Osteocyte (in vitro differentiated cells): ENCODE measurements at places on chromosomes 16 and 17. TPM values are rescaled to one million over a fixed set of nuclear protein-coding genes. Genes with fewer than 3 reads are reported as not detected.

DNA sequence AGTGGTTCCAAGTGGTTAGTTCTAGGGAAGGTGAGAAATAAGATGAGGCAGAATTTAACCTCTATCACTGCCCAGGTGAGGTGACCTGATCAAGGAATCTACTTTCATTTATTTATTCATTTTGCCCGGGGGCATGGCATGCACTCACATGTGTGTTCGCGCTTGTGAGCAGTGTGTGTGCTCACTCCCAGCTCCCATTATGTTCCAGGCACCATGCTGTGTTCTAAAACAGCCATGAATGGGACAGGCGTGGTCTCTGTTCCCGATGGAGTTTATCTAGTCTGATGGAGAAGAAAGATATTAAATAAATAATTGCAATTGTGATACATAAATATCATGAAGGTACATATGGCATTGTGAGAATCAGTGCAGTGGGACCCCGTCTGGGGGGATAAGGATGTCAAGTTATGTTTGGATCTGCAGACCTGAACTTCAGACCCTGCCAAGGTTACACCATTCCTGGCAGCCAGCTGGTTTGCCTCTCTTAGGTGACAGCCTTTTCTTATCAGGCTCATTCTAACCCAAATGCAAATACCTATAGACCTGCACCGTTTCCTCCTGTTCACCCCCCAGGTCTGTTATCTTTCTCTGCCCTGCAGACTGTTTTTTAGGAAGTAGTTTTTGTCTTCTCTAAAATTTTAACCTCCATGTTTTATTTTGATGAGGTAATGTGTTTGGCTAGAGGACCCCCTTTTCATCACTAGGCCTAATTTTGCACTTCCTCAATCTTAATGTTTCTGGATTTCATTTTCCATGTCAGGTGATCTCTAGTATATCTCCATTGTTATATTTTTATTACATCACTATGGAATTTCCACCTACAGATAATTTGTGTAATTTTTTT lies 11.8 kb downstream of the CYB5B start:
- no peak overlapping the region for H3K27ac ChIP-seq
- no peaks in the 10 kb centered on the region for H3K27me3 ChIP-seq
- H3K4me3 ChIP-seq: no peak overlapping the region
- peaks cover 10% of the 10 kb centered on the region for H3K4me1 ChIP-seq
- no peak for DNase-seq
- peaks cover 25% of the 10 kb centered on the region for H3K36me3 ChIP-seq

GRCh38 chr17:6070913-6071511 lies 833 bp downstream of the WSCD1 start:
- no peaks in the 10 kb centered on the region for H3K36me3 ChIP-seq
- no peak for DNase-seq
- H3K27me3 ChIP-seq: peaks cover 21% of the 10 kb centered on the region
- peak overlapping the region; percentile 69 for H3K4me3 ChIP-seq

DNA sequence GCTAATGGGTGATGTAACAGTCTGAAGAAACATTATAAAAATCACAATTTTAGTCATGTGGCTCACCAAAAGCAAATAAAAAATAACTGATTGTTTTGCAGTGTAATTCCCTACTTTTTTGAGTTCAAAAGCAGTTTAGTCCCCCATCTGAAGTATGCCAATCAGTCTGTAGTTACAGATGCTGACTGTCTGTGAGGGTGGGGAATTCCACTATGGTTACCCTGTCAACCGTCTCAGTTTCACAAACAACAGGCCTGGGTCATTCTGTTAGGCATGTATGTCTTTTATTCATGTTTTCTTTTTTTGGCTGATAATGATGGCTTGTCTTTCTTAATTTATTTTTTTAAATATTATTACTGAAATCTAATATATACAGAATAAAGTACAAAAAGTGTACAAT lies 69.3 kb downstream of the STXBP4 start:
- no peak overlapping the region for H3K4me3 ChIP-seq
- no peaks in the 10 kb centered on the region for H3K27me3 ChIP-seq

DNA sequence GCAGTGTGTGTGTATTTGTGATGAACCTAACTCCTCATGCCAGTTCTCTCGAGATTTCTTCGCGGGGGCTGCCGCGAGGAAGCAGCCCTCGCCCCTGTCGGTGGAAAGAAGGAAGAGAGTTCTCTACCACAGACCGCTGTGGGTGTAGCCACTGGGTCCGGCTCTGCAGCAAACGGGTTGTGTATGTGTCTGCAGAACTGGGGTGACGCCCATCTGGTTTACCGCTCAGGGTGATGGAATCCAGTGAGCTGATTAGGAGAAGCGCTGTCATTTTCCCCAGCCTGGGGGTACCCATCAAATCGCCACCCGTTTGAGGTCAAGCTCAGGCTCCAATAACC lies 7.7 kb downstream of the CORO6 start:
- no peaks in the 10 kb centered on the region for H3K27me3 ChIP-seq
- no peak for DNase-seq
- H3K4me3 ChIP-seq: no peak overlapping the region
- H3K27ac ChIP-seq: no peak overlapping the region

Gene NOXO1
- total RNA-seq: 0.54 and 0.91 TPM in 2 replicates

Gene KRT25
- total RNA-seq: not detected in 2 replicates

Gene EFCAB13
- 1.9 and 2.7 TPM in 2 replicates for total RNA-seq

Gene ZG16B
- not detected in 2 replicates for total RNA-seq
